ENCODE measurements at places on chromosomes 2 and 18.

- DNase-seq: no peak
Measured at GRCh38 chr2:159044804-159045286, 76.4 kb downstream of the TANC1 start.

DNA sequence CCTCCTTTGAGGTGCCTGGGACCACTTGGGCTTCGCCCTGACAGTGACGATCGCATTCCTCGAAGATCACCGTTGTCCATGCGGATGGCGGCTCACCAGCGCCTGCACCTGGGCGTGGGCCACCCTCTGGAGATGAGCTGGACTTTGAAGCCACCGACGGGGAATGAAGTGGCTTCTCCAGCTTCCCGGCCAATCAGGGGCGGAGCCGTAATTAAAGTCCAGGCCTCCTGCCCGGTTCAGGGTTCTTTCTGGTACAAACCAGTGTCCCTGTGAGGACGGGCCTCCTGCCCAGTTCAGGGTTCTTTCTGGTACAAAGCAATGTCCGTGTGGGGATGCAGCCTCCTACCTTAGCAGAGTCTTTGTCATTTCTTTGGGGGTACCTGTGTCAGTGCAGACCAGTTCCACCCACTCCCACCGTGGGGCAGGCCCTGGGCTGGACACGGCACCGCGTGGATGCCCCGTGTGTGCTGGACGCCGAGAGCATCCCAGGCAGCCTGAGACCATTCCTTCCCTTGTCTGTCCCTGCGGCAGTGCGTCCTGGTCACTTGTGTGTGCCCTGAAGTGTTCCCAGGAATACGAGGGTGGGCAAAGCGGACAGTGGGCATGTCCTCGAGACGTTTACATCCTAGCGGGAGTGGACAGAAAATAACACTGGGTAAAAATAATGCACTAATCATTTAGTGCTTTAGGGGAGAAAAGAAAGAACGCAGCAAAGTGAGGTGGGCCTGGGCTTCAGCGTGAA lies 55.0 kb downstream of the KCNG2 start:
- no peak for DNase-seq

DNA sequence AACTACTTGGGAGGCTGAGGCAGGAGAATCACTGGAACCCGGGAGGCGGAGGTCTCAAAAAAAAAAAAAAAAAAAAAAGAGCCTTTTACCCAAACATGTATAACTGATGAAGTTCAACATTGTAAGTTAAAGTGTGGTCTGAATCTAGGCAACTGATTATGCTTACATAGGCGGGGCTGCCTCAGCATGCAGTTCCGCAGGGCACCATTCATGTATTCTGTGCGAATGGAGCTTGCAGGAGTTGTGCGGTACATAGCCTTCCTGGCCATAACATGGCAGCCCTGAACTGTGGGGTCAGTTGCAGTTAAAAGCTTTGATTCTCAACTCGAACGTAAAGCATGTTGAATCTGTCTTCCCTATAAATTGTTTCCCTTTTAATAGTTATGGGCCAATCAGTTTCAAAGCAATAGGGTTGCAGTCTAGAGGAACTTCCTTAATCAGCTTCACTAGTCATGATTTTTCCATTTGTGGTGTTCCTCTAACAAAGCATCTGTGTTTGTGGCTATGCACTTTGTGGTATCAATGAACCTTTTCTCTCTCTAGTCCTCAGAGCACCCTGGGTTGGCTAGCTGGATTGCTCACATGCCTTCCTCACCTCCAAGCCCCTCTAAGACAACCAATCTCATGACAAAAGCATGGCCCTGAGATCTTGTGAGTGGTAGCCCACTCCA lies 30.6 kb upstream of the CEP68 start:
- no peak for DNase-seq

GRCh38 chr2:25819597-25820039 lies 58.7 kb downstream of the ASXL2 start:
- no peak for DNase-seq

DNA sequence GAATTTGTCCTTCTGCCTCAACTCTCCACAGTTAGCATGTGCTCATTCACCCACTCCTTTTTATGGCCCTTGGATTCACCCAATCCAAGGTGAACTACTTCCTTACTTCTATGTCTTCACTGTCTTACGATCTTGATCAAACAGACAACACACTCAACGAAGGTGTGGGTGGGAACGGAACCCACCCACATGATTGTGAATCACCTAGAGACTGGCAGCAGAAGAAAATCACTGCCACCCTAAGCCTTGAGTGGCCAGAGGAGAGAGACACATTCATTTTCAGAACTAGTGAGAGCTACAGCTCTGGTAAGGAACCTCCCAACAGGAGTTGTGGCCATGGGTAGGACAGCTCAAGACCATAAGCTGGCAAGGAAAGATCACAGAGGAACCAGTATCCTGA lies 194.3 kb downstream of the PLCL1 start:
- no peak for DNase-seq

DNA sequence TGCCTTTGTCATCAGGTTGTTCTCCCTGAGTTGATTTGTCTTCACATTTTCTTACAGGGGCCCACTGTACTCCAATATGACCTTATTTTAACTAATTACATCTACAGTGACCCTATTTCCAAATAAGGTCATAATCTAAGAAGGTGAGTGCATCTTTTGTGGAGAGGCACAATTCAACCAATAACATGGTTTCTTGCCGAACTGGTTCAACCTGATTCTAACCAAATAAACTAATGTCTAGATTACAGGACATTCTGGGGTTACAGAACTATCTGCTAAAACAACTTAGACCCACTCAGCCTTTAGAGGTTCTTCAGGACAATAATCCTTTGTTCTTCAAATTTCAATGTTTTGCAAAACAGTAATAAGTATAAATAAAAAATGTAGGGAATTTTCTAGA lies 496.5 kb upstream of the SOX11 start:
- no peak for DNase-seq

DNA sequence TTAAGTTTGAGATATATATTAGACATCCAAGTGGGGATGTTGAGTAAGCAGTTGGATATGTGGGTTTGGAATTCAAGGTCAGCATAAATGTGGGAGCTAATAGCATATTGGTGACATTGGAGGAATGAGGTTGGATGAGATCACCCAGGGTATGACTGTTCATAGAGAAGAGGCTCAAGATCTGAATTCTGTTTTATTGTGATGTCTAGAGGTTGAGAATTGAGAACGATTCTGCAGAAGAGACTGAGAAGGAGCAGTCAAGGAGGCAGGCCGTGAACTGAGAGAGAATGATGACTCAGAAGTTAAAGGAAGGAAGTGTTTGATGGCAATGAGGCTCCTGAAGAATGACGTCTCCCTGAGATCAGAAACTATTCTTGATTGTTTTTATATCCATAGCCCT lies 5.9 kb downstream of the SERPINB11 start:
- DNase-seq: peak; percentile 14

GRCh38 chr18:6871566-6871965 lies 142.1 kb downstream of the ARHGAP28 start:
- DNase-seq: no peak

DNA sequence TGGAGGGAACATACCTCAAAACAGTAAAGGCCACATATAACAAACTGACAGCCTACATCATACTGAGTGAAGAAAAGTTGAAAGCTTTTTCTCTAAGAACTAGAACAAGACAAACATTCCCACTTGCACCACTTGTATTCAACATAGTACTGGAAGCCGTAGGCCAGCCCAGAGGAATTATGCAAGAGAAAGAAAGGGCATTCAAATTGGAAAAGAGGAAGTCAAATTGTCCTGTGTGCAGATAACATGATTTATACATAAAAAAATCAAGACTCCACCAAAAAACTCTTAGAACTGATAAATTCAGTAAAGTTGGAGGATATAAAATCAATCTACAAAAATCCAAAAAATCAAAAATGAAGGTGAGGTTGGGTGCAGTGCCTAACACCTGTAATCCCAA lies 8.0 kb upstream of the KDM3A start:
- no peak for DNase-seq

DNA sequence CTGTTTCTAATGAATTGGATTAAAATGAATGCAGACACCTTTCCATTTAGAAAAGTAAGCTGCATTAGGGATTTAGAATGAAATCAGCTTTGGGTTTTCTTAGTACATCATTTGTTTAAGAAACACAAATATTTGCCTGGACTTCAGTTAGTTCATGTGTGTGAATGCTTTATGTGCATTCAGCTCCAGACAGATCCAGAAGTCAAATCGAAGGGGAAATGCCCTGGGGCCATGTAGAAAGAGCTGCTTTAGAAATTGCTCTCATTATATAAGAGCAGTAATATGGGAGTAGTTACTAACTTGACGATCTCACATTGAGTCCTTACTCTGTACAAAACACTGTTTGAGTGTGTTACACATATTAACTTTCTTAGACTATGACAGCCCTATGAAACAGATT lies 88.0 kb upstream of the TTC39C start:
- DNase-seq: no peak

GRCh38 chr2:23586741-23587306 lies 201.8 kb downstream of the KLHL29 start:
- no peak for DNase-seq

GRCh38 chr2:113182471-113183260 lies 8.9 kb downstream of the PSD4 start:
- DNase-seq: no peak

Data from kidney epithelial cell (primary cell).